Ascending aorta (tissue), 2 donors: ENCODE measurements at places on chromosomes 13 and 19.
A peak's percentile ranks its signal among the peaks of the same experiment; 100 is the strongest.

GRCh38 chr19:23384166-23384565 lies 11.1 kb downstream of the ZNF91 start:
- H3K27ac ChIP-seq, result no peak overlapping the region
- no peaks in the 10 kb centered on the region for H3K27me3 ChIP-seq
- DNase-seq, result no peak

DNA sequence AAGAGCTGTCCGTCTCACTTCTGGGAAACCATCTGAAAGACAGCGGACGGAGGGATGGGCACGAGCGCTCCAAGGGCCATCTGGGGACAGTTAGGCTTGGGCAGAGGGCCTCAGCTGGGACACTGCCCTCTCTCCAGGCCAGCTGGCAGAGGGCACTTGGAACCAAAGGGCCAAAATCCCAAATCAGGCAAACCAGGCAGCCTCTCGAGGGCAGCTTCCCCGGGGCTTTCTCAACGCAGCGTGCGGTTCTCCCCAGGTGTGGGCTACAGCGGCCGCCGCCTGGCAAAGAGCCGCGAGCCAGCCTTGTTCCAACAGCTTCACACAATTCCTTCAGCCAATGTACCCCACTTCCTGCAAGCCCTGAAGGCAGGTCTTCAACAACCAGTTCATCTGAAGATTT lies 5.0 kb downstream of the MLLT1 start:
- H3K27ac ChIP-seq, result peak overlapping the region; percentile 92
- H3K27me3 ChIP-seq, result no peaks in the 10 kb centered on the region
- DNase-seq, result no peak
- peaks cover 33% of the 10 kb centered on the region for H3K4me1 ChIP-seq
- peaks cover 8% of the 10 kb centered on the region for H3K36me3 ChIP-seq
- peak overlapping the region; percentile 45 for H3K4me3 ChIP-seq

DNA sequence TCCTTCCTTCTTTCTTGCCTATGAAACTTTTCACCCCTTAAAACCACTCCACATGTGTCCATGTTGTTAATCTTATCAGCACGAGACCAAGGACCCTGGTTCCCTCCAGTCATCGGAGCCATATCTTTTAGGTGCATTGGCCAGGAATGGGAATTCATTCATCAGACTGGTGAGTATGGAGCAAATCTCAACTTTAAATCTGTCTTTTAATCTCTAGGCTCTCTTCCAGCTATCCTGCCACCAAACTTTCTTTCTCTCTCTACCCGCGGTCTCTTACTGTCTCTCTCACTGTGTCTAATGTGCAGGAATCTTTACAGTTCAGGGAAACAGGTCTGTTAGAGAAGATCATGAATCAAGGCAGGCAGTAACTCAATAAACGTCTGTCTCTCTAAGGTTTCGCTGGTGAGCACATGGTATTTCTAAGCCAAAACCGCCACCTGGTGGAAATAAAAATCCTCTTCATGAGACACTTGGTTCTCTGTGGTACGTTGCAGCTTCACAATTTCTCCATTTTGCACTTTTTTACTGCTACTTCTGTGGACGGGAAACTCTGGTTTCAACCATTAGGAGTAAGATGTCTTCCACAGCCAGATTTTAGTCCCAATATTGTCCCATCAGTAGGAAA lies 16.1 kb downstream of the LGALS16 start:
- no peaks in the 10 kb centered on the region for H3K36me3 ChIP-seq
- no peaks in the 10 kb centered on the region for H3K4me1 ChIP-seq
- H3K27ac ChIP-seq, result no peak overlapping the region
- no peaks in the 10 kb centered on the region for H3K27me3 ChIP-seq
- no peak for DNase-seq

DNA sequence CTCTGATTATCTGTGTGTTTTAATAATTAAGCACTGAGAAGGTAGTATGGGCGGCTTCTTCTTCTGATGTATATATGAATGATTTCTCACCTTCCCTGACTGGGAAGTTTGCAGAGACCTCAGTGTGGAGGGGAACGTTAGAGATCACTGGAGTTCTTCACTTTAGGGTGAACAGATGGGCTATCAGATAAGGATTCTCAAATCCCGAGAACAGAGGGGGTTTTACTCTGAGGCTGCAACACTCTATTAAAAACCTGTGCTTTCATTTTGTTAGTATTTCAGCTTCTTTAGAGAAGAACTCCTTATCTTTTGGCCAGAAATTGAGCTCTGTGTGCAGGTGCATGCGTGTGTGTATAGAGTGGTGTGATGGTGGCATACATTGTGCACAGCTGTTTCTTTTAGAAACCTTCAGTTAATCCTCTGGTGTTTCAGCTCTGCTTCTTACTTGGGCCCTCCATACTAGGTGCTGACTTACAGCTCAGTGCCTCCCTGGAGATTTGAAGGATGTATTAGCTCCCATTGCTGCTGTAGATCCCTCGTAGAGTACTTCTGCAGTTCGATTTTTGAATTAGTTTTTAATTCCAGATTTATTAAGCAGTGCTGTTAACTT lies 45.3 kb upstream of the PCDH9 start:
- H3K36me3 ChIP-seq, result no peaks in the 10 kb centered on the region
- H3K27ac ChIP-seq, result no peak overlapping the region
- H3K27me3 ChIP-seq, result no peaks in the 10 kb centered on the region
- no peaks in the 10 kb centered on the region for H3K4me1 ChIP-seq
- H3K4me3 ChIP-seq, result no peak overlapping the region

DNA sequence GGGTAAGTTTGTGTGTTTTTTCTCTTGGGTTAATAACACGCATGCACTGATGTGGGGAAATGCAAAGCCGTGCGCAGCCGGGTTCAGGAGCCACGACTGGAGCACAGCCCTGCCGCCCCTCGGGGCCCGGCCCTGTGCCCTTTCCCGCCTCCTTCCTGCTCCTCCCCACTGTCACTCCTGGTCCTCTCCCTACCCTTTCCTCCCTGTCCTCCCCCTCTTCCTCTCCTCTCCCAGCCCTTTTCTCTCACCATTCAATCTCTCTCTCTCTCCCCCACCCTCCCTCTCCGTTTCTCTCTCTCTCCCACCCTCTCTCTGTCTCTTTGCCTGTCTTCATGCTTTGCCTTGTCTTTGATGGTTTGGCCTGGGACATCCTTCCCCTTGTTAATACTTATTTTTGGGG lies 27.2 kb downstream of the PLEKHJ1 start:
- peaks cover 69% of the 10 kb centered on the region for H3K36me3 ChIP-seq
- DNase-seq, result no peak
- no peak overlapping the region for H3K4me3 ChIP-seq
- no peaks in the 10 kb centered on the region for H3K27me3 ChIP-seq
- H3K27ac ChIP-seq, result no peak overlapping the region

DNA sequence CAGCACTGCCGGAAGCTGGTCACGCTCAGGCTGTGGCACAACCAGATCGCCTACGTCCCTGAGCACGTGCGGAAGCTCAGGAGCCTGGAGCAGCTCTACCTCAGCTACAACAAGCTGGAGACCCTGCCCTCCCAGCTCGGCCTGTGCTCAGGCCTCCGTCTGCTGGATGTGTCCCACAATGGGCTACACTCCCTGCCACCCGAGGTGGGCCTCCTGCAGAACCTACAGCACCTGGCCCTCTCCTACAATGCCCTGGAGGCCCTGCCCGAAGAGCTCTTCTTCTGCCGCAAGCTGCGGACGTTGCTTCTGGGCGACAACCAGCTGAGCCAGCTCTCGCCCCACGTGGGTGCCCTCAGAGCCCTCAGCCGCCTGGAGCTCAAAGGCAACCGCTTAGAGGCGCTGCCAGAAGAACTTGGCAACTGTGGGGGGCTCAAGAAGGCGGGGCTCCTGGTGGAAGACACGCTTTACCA lies 3.2 kb upstream of the MAP2K7 start:
- H3K27ac ChIP-seq, result no peak overlapping the region
- H3K4me3 ChIP-seq, result no peak overlapping the region
- no peaks in the 10 kb centered on the region for H3K27me3 ChIP-seq
- H3K36me3 ChIP-seq, result no peaks in the 10 kb centered on the region

DNA sequence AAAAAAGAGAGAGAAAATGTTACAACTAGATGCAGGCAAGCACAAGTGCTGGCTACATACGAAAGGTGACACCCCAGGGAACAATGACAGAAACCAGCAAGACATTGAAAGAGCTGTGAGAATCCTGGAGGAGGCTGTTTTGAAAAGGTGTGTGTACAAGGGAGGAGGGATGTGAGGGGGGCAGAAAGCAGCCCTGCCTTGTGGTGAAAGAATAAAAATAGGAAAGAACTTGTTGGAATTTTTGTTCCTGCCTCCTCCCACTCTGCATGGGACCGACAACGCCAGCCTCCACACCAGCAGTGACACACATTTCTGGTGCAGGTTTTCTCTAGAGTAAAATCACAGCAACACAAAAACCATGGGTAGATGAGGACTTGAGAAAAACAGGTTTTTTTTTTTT lies 1258.6 kb downstream of the PCDH9 start:
- DNase-seq, result no peak
- no peak overlapping the region for H3K27ac ChIP-seq
- H3K4me3 ChIP-seq, result no peak overlapping the region
- H3K4me1 ChIP-seq, result no peaks in the 10 kb centered on the region

DNA sequence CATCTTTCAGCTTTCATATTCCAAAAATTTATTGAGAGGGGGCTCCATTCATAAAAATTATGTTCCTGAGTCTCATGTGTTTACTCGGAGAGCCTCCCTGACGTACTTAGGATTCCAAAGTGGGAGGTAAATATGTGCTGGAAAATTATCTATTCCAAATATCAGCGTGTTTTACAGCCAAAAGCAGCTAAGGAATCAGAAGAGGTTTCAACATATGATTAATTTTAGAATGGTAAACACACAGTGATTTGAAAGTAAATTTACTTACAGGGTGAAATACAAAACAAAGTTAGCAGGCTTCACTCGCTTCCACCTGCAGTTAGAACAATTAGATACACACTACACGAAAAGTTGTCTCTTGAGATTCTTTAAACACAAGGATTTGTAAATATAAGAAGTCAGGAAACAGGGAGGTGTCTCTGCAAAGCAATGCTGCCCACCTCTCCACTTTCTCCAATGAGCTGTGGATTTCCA lies 313.8 kb upstream of the NBEA start:
- H3K27ac ChIP-seq, result no peak overlapping the region
- H3K4me1 ChIP-seq, result no peaks in the 10 kb centered on the region
- no peak for DNase-seq

GRCh38 chr13:71829547-71829946 lies 37.5 kb downstream of the DACH1 start:
- H3K4me3 ChIP-seq, result no peak overlapping the region
- no peak for DNase-seq
- H3K27ac ChIP-seq, result no peak overlapping the region
- no peaks in the 10 kb centered on the region for H3K27me3 ChIP-seq
- H3K4me1 ChIP-seq, result no peaks in the 10 kb centered on the region
- H3K36me3 ChIP-seq, result no peaks in the 10 kb centered on the region

- H3K4me1 ChIP-seq, result peaks cover 6% of the 10 kb centered on the region
- no peak overlapping the region for H3K27ac ChIP-seq
- DNase-seq, result no peak
- H3K27me3 ChIP-seq, result no peaks in the 10 kb centered on the region
- no peaks in the 10 kb centered on the region for H3K36me3 ChIP-seq
- no peak overlapping the region for H3K4me3 ChIP-seq
Observed at GRCh38 chr19:56071151-56071550, 49.9 kb downstream of the ZNF787 start.

DNA sequence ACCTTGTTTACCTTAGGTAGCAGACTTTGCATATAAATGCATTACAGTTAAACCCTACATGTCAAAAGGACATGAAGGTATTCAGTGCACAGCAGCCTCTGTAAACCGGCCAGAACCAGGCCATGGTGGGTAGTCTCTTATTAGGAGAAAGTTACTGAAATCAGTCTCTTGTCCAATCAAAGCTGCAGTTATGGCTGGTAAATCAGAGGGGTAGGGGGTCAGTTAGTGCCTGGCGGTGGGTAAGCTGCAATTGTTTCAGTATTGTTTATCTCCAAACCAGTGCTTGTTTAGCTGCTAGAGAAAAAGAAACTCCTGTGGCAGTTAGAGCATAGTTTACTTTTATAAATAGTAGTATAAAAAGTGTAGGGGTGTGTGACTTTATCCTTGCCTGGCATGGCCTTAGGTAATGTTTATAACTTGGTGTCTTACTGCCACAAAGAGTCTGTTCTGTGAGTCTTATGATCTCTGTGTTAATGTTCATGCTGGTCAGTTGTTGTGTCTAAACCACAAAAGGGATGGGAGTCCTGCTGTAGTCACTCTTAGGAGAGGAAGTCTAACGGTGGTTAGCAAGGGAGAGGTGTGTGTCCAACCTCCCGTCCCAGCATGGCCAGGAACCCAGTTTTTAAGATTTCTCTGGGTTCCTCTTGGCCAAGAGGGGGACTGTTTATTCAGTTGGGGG lies 28.0 kb downstream of the CHST8 start:
- no peak overlapping the region for H3K27ac ChIP-seq
- H3K4me3 ChIP-seq, result no peak overlapping the region
- H3K27me3 ChIP-seq, result no peaks in the 10 kb centered on the region
- DNase-seq, result no peak
- no peaks in the 10 kb centered on the region for H3K4me1 ChIP-seq

GRCh38 chr19:58218899-58219298 lies 9.8 kb upstream of the ZNF544 start:
- H3K27me3 ChIP-seq, result no peaks in the 10 kb centered on the region
- H3K4me3 ChIP-seq, result no peak overlapping the region
- H3K27ac ChIP-seq, result no peak overlapping the region
- H3K36me3 ChIP-seq, result peaks cover under 1% of the 10 kb centered on the region
- H3K4me1 ChIP-seq, result no peaks in the 10 kb centered on the region

GRCh38 chr13:84439108-84439507 lies 556.8 kb upstream of the SLITRK1 start:
- no peaks in the 10 kb centered on the region for H3K36me3 ChIP-seq
- no peak overlapping the region for H3K4me3 ChIP-seq
- DNase-seq, result no peak

DNA sequence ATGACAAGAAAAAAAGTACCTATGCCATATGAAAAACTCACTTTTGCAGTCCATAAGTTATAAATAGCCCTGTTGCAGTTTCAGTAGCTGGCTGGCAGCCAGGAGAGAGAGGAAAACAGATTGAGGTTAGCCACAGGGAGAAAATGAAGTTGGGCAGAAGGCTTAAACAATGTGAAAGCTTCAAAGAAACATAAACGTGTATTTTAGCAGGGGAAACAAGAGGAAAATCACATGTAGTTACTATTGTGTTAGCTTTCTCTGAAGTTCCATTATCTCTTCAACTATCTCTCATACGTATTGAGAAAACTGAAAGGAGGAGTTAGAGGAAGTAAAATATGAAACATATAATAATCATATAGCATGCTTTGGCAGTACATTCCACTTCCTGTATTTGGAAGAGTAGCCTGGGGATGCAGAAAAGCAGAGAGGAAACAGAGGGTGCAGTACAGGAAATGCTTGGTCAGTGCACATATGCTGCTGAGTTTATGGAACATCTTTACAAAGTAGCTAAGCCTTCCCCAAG lies 1551.1 kb downstream of the EFNB2 start:
- DNase-seq, result no peak
- H3K4me3 ChIP-seq, result no peak overlapping the region
- no peaks in the 10 kb centered on the region for H3K4me1 ChIP-seq
- no peaks in the 10 kb centered on the region for H3K27me3 ChIP-seq
- no peak overlapping the region for H3K27ac ChIP-seq
- no peaks in the 10 kb centered on the region for H3K36me3 ChIP-seq

DNA sequence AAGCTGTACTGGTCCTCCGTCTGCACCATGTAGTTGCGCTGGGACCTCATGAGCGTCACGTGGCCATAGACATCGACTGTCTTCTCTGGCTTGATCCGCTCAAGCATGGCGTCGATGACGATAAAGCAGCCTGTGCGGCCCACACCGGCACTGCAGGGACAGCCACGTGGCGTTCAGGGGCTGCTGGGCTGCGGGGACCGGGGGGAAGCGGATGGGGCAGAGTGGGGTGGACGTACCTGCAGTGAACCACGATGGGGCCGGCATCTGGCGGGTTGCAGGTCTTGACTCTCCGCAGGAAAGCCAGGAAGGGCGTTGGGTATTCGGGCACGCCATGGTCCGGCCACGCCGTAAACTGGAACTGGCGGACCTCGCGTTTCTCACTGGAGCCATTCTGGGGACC lies 128.5 kb downstream of the PTPRS start:
- H3K27me3 ChIP-seq, result no peaks in the 10 kb centered on the region
- no peaks in the 10 kb centered on the region for H3K4me1 ChIP-seq
- H3K36me3 ChIP-seq, result peaks cover 59% of the 10 kb centered on the region
- no peak overlapping the region for H3K4me3 ChIP-seq
- no peak overlapping the region for H3K27ac ChIP-seq
